ENCODE measurements at places on chromosomes 3 and 15.
A peak's percentile ranks its signal among the peaks of the same experiment; 100 is the strongest.

- no peak for DNase-seq
Measured at GRCh38 chr3:20201143-20201542, 15.1 kb upstream of the SGO1 start.

- DNase-seq, result peak; percentile 0
Measured at GRCh38 chr15:72968531-72968922, 83.7 kb upstream of the NEO1 start.

DNA sequence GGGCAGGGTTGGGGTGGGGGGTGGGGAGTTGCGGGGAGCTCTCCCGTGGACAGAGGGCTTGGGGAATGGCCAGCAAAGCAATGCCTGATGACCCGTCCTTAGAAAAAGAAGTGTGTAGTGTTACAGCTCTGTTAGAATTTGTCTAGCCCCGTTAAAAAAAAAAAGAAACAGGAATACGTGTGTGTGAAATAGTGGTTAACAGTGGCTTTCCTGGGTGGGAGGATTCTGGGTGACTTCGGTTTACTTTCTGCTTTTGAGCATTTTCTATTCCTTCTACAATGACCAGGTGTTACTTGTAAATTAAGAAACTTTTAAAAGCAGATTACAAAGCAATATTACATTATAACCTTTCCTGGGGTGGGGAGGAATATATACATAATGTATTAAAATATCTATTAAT, 25.0 kb downstream of the H1-8 start:
- DNase-seq, result no peak

DNA sequence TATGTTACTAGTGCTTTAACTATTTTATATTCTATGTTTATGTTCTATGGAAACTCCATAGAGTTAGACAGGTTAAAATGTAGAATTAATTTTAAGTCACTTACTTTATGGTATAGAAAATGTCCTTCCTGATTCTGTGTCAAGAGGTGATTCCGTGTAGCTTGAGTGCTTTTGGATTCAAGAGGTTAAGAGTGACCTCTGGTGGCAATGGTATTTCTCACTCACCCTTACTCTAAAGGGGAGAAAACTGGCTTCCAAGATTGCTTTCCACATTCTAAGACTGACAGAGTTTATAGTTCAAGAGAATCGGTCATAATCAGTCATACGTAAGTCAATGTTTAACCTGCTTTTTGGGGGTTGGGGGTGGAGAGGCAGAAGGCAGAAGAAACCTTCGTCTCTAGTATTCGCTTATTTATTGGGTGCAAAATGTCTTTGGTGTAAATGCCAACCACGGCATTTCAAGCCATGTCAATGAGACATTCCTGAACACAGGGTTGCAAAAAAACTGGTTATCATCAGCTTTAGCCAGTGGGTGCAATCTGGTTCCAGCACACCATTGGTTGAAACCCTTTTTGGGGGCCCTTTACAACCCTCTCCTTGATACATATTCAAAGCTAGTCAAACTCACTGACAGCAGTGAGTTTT, 92.0 kb upstream of the VGLL3 start:
- peak; percentile 19 for DNase-seq

- no peak for DNase-seq
Measured at GRCh38 chr3:97822359-97822775, 556 bp downstream of the CRYBG3 start.

GRCh38 chr15:45689616-45690015, 54.8 kb downstream of the SQOR start:
- no peak for DNase-seq

DNA sequence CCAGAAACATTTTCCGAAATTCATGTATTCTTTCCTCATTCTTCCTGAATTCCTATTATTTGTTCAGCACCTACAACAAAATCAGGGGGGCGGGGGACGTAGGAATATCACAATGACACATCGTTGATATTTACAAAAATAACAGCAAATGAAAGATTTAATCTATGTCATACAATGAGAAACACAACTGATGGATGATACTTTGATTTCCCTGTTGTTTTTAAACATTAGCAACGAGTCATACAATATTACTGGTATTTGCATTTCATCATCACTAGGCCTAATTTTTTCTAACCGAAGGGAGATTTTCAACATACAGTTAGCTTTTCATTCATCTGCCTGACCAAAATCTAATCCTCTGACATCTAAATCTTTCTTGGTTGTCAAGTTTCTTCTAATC, 45.3 kb upstream of the INO80 start:
- no peak for DNase-seq

GRCh38 chr15:79804838-79805237, 92.0 kb downstream of the MTHFS start:
- DNase-seq, result no peak

- no peak for DNase-seq
Measured at GRCh38 chr3:128329491-128330213, 137.0 kb downstream of the DNAJB8 start.

DNA sequence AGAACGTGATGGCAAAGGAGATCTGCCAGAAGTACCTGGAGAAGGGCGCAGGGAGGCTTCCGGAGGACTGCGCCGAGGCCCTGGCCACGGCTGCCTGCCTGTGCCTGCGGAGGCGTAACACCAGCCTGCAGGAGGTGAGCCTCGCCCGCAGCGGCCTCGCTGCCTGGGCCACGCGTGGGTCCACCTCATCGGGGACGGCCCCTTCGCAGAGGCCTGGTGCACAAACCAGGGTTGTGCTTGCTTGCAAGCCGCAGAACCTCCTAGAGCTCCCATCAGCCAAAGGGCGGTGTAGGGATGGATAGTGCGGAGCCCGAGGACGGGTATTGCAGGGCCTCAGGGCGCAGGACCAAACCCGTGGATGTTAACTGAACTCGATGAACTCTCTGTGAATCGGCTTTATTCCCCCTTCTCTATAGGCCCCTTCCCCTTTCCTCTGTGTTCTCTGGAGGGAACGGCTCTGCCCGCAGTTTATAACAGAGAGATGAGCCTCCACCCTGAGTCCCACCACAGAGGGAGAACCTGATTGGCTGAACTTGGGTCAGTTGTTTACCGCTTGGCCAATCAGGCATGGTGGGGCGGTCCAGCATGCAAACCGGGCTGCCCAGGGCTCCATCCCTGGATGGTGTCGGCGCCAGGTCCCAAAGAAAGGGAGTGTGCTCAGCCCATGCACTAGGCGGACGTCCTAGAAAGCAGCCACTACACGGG, 13.6 kb upstream of the TATDN2 start:
- no peak for DNase-seq

Measured in DMS153 (cell line).